Uterus (tissue), 4 donors: ENCODE measurements at places on chromosomes 7 and 10.

GRCh38 chr7:25989140-25989705 is 162.8 kb upstream of the NFE2L3 start:
- no peak overlapping the region for H3K27ac ChIP-seq
- no peak overlapping the region for H3K4me3 ChIP-seq
- H3K36me3 ChIP-seq, result no peaks in the 10 kb centered on the region
- DNase-seq, result no peak
- H3K4me1 ChIP-seq, result no peaks in the 10 kb centered on the region

GRCh38 chr10:51716981-51717380 is 17.6 kb upstream of the CSTF2T start:
- H3K27me3 ChIP-seq, result no peaks in the 10 kb centered on the region
- H3K4me3 ChIP-seq, result no peak overlapping the region
- no peaks in the 10 kb centered on the region for H3K4me1 ChIP-seq
- H3K36me3 ChIP-seq, result no peaks in the 10 kb centered on the region
- H3K27ac ChIP-seq, result no peak overlapping the region

GRCh38 chr7:108395426-108395825 is 60.8 kb downstream of the NRCAM start:
- DNase-seq, result no peak
- H3K4me3 ChIP-seq, result no peak overlapping the region
- no peak overlapping the region for H3K27ac ChIP-seq
- no peaks in the 10 kb centered on the region for H3K36me3 ChIP-seq

DNA sequence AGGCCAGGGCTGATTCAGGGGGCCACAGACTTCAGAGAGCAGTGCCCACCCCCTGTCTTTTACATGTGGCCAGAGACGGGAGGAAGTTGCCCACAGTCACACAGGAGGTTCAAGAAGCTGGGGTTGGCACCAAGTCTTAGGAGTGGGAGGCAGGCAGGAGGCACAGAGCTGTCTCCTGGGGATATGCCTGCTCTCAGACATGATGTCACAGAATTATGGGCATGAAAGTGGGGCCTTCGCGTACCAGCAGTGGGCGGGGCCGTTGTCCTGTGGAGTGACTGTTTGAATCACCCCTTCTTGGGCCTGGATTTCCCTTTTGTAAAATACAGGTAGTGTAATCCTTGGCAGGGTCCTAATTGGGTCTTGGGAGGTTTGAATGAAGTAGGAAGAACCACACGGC is 81.2 kb upstream of the PPIF start:
- peaks cover 23% of the 10 kb centered on the region for H3K4me1 ChIP-seq
- DNase-seq, result no peak
- H3K27ac ChIP-seq, result peak overlapping the region; percentile 73
- H3K36me3 ChIP-seq, result no peaks in the 10 kb centered on the region

DNA sequence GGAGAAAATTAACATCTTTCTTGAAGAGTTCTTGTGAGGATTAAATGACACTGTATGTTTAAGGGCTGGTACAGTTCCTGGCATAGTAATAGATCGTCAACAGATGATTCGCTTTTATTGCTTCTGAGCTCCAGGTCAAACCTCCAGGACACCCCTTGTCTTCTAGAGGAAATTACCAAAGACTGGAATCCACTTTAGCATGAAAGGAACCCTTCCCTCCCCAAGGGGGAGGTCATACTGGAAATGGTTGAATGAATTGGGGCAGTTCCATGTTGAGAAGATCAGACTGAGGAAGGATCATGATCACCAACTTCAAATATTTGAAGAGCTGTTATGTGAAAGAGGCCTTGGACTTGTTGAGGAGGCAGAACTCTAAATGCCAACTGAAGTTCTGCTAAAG is 8.9 kb downstream of the NFE2L3 start:
- no peak overlapping the region for H3K27ac ChIP-seq
- H3K4me1 ChIP-seq, result no peaks in the 10 kb centered on the region
- DNase-seq, result no peak
- H3K36me3 ChIP-seq, result no peaks in the 10 kb centered on the region
- H3K27me3 ChIP-seq, result no peaks in the 10 kb centered on the region
